ENCODE measurements at places on chromosomes 2 and 18. TPM values are rescaled to one million over a fixed set of nuclear protein-coding genes. Genes with fewer than 3 reads are reported as not detected.

CABLES1 gene
- 13.0 TPM for total RNA-seq

ANKMY1 gene
- 23.5 TPM for total RNA-seq

FHOD3 gene
- total RNA-seq, result 14.4 TPM

ATP8B1 gene
- total RNA-seq, result 406 TPM

NR4A2 gene
- 10.4 TPM for total RNA-seq

ADNP2 gene
- 18.3 TPM for total RNA-seq

FZD7 gene
- total RNA-seq, result 5.9 TPM

SERPINB7 gene
- not detected for total RNA-seq

DNA sequence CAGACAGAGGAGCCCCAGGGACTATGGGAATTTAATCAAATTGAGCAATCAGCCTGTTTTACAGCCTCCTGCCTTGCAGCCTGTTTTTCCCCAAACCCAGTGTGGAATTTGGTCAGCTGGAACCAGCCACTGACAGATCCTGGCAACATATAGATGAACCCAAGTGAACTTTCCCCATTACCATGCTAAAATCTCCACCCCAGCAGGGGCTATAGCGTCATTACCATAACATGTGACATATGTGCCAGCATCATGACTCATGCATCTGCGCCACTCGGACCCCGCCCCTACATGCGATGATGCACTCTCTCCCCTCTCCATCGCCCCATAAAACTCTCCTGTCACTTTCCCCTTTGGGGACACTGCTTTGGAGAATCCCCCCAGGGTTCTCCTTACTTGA is 17.3 kb upstream of the FEZ2 start:
- DNase-seq, result no peak

DNA sequence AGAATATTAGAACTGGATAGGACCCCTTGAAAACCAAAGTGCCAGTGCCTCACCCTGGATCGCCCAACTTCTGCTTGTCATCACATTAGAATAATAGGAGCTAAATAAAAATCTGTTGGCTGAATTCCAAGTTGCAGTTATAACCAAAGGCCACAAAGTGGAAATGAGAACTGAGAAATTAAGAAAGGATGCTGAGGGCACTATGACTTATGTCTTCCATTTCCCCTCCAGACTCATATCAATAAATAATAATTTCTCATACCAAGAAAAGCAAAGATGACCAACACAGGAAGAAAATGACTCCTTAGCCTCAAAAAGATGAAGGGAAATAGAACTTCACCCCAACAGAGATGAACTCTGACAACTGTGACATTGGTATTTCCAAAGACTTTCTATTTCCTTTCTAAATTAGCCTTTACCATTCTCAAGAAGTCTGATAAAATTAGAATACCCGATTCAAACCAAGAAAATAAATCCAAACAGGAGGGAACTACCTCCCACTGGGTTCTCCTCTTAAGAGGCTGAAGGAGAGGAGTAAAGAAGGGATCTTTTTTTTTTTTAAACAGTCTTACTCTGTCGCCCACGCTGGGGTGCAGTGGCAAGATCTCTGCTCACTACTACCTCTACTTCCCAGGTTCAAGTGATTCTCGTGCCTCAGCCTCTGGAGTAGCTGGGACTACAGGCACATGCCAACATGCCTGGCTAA is 46.5 kb upstream of the EPG5 start:
- no peak for DNase-seq

- peak; percentile 68 for DNase-seq
These were observed at the start of gene RNF144A for GRCh38 chr2:6917071-6917760. Gene RNF144A (plus strand): TSS chr2:6917412. CDS start chr2:6996927, 79,515 bp downstream.

DNA sequence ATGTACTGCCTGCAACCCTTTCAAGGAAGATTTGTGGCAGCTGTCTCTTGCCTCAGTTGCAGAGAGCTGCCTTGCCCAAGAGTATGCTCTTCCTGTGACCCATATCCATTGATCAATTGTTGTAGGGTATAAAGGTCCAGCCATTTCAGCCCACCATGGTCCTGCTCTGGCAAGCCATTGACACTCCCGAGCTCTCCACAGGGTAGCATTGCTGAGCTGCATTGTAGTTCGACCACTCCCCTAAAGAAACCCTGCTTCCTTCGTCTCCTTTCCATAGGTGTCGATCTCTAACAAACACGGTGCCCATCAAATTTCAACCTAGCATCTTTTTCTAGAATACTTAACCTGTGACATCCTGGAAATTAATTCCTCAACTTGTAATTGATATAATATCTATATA is 104.9 kb upstream of the NDUFV2 start:
- no peak for DNase-seq

- DNase-seq, result no peak
These were observed 888.4 kb downstream of the TRIB2 start for GRCh38 chr2:13604951-13605661.

GRCh38 chr2:179595284-179595683 is 266.1 kb downstream of the ZNF385B start:
- DNase-seq, result no peak

DNA sequence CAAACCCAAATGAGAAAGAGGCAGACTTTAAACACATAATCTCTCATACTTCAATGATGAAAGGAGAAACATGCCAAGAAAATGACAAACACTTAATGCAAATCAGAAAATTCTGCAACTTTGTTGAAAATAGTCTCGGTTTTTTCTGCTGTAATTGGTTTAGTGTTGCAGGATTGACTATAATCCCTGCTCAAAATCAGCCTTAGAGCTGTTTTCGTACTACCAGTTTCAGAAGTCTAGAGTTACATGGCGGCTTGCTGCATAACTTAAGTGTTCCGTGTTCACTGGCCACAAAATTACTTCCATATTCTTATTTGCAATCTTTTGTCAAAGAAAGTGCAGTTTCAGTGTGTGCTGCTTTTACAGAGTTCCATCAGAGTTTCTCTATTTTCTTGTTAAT is 48.9 kb upstream of the ITGAV start:
- no peak for DNase-seq

GRCh38 chr18:49862656-49863385 is 49.5 kb upstream of the ACAA2 start:
- DNase-seq, result no peak

GRCh38 chr2:119749477-119750012 is 10.2 kb upstream of the PTPN4 start:
- DNase-seq, result no peak

DNA sequence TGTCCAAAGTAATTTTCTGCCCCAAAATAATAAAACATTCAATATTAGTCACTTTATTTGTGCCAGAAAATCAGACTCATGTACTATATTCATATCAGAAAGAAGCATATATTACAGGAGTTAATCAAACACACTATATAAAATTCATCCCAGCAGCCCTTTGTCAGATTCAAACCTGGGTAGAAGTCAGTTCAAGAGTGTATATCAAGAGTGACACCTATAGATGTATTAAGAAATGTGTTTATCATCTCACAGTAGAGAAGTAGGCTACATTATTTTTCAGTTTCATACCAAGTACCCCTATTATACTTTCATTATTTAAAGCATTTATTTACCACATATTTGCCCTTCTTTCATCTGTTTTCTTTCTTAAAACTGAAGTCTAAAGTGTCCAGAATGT is 193.2 kb upstream of the DDX18 start:
- DNase-seq, result no peak

DNA sequence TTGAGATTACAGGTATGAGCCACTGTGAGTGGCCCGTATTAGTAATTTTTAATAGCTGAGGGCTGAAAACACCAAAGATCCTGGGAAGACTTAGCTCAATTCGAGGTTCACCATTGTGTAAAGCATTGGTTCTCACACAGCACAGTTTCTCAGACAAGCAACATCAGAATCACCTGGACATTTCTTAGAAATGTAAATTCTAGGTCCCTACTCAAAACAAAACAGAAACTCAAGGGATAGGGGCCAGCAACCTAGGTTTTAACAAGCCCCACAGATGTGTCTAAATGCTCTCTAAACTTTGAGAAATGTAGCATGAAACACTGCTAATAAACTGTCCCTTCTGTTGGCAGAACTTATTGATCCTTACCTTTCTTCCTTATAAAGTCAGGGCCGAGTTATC is 681.2 kb downstream of the RNF144A start:
- no peak for DNase-seq

- DNase-seq, result no peak
These were observed 27.6 kb upstream of the SERPINB2 start for GRCh38 chr18:63859781-63860475.

DNA sequence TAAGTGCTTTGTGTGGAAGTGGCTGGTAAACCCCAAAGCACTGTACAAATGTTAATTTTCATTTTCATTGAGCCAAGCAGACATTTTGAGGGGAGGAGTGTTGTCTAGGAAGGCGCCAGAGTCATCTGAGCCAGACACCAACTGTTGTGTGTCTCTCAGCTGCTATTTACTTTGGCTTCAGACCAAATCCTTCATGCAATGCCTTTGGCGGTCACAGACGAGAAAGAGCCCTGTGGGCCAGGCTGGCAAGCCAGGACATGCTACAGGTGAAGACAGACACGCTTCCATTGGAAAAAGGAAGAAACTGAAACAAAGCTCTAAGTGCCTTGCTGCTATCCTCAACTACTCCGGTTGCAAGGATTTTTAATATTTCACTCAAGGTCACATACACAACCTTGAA is 115.4 kb upstream of the CDC42EP3 start:
- peak; percentile 65 for DNase-seq

- no peak for DNase-seq
These were observed 237.3 kb downstream of the OSR1 start for GRCh38 chr2:19120941-19121750.

- no peak for DNase-seq
These were observed 49.1 kb upstream of the CHMP1B start for GRCh38 chr18:11802158-11802557.

DNA sequence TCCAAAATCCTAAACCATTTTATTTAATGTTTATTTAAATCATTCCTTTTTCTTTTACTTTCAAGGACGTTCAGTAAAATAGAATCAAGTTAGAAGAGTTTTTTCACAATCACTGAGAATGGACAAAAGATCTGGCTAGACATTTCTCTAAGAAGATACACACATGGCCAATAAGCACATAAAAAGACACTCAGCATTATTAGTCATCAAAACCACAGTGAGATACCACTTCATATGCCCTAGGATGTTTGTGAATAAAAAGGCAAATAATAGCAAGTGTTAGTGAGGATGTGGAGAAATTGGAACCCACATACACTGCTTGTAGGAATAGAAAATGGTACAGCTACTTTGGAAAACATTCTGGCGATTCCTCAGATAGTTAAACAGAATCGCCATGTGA is 76.1 kb downstream of the RHBDD1 start:
- DNase-seq, result no peak

GRCh38 chr2:238380785-238381184 is 45.9 kb upstream of the ASB1 start:
- no peak for DNase-seq

DNA sequence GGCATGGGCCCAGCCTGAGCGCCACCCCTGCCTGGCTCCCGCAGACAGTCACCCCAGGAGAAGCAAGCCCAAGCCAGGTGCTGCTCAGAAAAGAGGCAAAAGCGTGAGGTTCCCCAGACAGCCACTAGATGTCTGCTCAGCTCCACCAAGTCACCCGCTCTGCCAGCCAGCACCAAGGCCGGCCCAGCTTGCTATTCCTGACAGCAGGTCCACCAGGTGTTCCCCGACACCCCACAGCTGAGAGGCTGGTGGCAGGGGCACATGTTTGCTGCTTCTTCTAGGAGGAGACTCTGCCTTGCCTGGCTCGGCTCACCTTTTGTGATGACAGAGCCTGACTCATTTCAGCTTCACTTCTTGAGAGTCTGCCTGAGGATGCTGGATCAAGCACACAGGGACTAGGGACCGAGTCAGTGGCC is 206.7 kb downstream of the MGAT5 start:
- peak; percentile 51 for DNase-seq

DNA sequence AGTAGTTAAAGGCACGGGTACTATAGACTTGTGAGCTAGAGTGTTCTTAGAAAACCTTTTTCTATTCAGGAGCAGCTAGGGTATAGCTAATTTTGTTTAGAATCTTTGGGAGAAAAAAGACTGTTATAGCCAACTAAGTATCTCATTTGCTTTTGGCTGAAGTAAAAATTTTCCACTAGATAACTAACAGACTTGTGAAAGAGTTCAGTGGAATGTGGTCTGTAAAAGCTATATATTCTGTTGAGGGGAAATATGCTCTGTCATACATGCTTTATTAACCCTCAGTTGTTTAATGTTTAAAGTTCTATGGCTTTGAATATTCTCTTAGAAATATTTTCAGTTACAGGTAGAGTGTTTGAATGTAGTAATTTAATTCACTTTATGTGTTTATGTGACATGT is 49.7 kb downstream of the RIF1 start:
- no peak for DNase-seq

DNA sequence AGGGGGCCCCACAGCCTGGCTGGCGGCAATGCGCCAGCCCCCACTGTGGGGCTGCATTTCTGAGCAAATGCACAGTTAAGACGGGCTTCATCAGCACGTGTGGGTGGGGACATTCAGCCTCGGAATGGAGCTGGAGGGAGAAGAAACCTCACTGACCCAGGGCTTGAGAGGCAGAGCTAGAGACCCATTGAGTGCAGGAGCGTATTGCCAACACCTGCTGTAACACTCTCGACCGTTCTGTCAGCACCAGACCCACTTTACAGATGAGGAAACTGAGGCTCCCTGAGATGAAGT is 200.9 kb upstream of the RAB6C start:
- no peak for DNase-seq

DNA sequence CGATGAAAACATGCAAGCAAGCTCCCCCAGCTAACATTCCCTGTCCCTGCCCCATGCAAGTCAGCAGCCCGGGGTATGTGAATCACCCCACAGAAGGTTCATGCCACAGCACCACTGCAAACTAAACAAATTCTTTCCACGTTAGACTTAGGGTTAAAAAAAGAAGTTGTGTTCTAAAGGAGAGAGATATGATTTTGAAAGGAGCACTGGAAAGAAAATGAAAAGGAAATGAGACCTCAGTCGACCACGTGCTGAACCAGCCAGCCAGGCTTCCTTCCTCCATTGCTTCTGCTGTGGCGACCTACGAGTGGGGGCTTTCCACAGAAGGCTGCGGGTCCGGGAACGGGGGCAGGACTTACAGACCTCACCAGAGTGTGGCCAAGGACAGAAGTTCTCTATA is 52.0 kb downstream of the ARL4C start:
- DNase-seq, result peak; percentile 78

DNA sequence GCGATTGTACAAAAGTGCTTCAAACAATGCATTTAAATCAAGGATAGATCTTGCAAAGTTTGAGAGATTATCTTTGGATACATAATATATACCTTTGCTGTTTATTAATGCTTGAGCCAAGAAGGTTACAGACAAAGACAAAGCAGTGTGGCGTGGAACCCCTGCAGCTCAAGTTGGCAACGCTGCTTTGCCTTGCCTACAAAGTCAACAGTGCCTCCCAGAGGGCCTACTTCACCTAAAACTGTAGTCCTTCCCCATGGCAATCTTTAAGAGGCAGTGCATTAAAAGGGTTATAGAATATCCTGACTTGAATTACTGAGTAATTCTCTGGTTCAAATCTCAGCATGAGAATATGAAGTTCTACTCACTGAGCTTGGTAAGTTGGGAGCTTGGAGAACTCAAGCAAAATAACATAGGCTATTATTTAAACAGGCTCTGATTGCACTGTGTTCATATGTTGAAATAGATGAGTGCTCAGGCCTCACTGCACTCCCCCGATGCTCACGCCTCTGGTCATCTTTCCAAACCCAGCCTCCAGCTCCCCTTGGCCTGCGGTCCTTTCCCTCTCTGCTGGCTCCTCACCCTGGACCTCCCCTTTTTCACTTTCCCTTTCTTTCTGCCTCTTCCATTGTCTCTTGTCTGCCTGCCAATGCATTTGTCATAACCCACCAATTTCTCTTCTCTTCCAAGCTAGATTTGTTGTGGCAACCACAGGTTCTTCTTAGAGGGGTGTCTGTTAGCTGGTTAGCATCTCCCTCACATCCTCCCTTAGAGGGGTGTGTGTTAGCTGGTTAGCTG is 96.5 kb downstream of the MYT1L start:
- DNase-seq, result no peak

Data from mucosa of descending colon (tissue), 3 donors.